ENCODE measurements at places on chromosomes 6 and 20.

DNA sequence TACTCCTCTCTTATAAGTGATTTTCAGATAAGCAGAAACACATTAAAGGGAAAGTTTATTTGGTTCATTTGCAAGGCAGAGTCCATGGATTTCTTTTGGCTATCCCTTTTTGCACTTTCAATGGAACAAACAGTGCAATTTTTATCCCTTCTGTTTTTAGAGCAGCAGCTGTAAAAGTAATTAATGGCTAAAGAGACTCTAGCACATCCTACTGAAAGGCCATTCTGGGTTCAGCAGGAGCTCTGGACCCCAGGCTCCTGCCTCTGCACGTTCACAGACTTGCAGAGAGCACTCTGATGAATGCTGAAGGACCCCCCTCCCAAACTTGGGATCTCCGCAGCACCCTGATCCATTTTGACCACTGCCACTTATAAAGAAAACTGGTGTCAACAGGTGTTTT is 40.3 kb upstream of the PDE7B start:
- no peak for DNase-seq

- DNase-seq: no peak
Observed at GRCh38 chr6:23977706-23978105, 148.3 kb upstream of the NRSN1 start.

DNA sequence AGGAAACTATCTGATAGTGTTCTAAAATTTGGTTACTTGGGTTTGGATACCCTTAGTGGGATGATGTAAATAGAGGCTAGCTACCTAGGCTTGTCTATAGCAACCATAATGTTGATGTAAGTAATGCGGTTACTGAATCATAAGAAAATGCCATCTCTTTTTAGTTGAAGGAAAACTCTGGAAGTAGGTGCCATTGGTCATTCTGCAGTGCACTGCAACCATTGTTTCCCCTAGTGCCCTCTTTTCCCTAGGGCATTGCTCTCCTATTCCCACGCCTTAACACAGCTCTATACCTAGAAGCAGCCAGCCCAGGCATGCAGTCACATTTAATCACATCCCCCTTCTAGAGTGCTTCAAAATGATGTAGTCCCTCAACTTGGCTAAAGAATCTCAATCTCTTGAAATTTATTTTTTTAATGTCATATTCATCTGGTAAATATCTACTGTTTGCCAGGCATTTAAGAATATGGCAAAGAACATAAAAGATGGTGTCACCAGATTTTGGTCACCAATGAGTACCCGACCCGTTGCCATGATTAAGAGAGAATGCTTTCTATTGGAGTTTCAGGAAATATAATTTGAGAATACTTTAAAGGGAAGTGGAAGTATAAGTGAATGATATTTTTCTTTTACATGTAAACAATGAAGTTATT is 10.4 kb downstream of the LOC128125822 start:
- DNase-seq: no peak

DNA sequence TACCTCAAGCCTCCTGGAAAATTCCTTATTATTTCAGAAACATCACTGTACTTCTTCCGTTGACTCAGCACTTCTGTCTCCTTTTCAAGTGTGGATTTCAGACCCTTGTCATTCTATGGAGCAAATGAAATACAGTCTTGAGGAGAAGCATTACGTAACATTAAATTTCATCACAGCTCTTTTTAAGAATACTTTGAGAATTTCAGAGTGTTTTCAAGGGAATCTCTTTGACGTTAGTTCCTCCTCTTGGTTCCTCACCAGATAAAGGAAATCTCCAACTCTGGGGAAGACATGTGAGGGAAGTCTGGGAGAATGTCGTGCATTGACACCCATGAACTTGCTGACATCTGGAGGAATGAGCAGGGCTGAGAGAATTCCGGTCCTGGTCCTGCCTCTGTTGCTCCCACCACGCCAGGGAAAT is 32.3 kb downstream of the UST start:
- no peak for DNase-seq

DNA sequence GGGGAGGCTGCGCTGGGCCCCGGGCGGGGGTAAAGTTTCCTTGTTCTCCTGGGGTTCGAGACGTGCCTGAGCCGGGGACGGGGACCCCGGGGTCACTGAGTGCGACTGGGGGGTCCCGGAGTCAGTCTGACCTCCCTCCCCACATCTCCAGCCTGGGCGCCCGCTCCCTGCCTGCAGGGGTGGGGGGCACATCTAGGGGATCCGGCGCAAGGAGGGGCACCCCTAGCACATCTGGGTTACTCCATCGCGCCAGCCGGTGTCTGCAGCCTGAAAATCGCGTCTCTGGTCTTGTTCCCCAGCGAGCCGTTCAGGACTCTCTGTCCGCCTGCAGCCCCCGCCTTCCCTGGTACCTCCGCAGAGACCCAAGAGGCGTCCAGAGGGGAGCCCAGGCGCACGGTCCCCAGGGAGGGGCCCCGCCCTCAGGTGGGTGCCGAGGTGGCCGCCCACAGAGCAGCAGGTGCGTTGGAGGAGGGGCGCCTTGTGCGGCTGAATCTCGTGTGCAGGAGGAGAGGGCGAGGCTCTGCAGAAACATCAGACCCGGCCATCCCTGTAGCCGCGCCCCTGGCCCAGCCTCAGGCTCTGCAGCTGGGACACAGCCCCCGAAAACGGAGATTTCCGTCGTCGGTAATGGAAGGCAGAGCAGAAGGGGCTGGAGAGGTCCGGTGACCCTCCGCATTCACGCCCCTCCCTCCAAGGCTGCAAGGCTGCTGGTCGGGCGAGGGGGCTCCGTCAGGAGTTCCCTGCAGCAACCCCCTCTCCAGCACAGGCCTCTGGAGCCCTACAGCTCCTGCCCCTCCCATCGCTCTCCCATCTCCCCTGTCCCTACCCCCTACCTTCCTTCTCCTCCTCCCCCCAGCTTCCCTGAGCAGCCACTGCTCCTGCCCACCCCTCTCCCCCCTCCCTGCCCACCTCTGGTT is 628 bp upstream of the CHRNA4 start:
- no peak for DNase-seq

Data from stimulated activated CD8-positive, alpha-beta memory T cell treated with anti-CD3 and anti-CD28 coated beads, Interleukin-4, amount 100 ng/mL, for 4 hours (primary cell).